Activated CD4-positive, alpha-beta T cell treated with anti-CD3 and anti-CD28 coated beads for 36 hours (primary cell): ENCODE measurements at places on chromosomes 5 and 9. TPM values are rescaled to one million over a fixed set of nuclear protein-coding genes. Genes with fewer than 3 reads are reported as not detected.

- peaks cover 21% of the 10 kb centered on the region for H3K4me1 ChIP-seq
- no peak for DNase-seq
- H3K27me3 ChIP-seq, result no peaks in the 10 kb centered on the region
- no peak overlapping the region for H3K4me3 ChIP-seq
- no peak overlapping the region for H3K27ac ChIP-seq
These were observed 5.5 kb downstream of the TSTD2 start for GRCh38 chr9:97627624-97628023.

- no peak for DNase-seq
- H3K27me3 ChIP-seq, result no peaks in the 10 kb centered on the region
- no peaks in the 10 kb centered on the region for H3K36me3 ChIP-seq
- no peaks in the 10 kb centered on the region for H3K4me1 ChIP-seq
These were observed 64.0 kb upstream of the KCNN2 start for GRCh38 chr5:114297915-114298314.

DNA sequence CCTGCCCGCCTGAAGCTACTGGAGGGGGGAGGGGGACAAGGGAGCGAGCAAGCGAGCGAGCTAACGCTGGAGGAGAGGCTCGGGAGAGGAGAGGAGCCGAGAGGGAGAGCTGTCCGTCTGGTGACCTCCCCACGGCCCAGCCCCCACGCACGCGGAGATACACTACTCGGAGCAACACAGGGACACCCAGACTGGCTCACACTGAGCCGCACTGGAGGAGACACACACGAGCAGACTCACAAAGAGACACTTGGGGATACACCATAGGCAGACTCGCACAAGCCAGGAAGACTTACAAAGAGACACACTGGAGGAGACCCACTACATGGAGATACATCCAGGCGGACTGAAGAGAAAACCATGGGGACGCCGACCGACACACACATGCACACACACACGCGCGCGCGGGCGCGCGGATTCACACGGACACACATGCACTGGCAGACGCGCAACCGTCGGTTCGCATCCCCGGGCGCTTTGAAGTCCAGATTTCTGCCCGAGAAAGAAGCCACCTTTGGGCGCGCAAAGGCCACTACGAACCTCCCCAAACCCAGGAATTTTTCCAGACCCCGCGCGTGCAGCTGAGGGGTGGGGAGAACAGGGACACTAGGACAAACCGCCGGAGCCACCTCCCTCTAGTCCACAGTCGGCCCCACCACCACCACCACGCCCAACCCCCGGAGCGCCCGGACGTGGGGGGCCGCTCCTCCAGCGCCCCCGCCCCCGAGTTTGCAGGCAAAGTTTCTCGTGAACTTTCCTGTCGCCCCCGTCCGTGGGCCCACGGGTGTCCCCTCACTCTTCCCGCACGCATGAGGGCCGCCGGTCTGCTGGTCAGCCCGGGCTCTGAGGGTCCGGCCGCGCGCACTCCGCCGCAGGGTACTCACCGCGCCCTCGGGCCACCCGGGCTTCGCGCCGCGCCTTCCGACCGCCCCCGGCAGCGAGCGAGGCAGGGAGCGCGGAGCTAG lies 571 bp downstream of the CNTFR start:
- H3K27ac ChIP-seq, result no peak overlapping the region
- peak overlapping the region; percentile 39 for H3K4me3 ChIP-seq
- H3K36me3 ChIP-seq, result no peaks in the 10 kb centered on the region
- peaks cover 72% of the 10 kb centered on the region for H3K27me3 ChIP-seq

DNA sequence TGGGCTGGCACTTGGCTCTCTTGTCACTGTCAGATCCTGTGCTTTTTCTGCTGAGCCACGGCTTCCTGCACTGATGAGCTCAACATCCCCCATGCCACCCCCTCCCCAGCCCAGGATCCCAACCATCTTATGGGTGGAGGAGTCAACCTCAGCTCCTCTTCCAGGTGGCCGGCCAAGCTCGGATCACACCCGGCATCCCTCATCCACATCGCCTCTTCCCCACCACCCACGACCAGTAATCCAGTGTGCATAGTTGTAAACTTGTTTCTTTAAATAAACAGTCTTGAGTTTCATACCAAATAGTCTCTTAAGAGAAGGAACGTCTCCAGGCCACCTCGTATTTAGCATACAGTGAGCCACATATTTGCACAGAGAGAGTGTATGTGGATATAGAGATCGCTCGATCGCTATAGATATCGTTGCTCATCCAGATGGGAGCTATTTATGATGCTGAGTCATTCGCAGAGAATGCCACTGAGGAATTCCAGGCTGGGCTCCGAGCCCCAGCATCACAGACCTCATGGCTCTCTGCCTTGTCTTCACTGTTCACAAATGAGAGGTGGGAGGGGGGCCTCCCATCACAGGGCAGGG lies 61.8 kb upstream of the CPLX2 start:
- H3K4me1 ChIP-seq, result no peaks in the 10 kb centered on the region
- no peak overlapping the region for H3K27ac ChIP-seq
- H3K27me3 ChIP-seq, result peaks cover 17% of the 10 kb centered on the region
- no peak for DNase-seq

GRCh38 chr5:170783498-170784247 lies at the start of gene GABRP:
TSS of gene GABRP (plus strand) at chr5:170783725. CDS start at chr5:170788616, 4,891 bp downstream.
- no peak within 1 kb of the TSS for H3K4me3 ChIP-seq
- H3K27me3 ChIP-seq, result no peaks in the 10 kb centered on the region

GRCh38 chr5:126481243-126481642 lies 58.0 kb downstream of the GRAMD2B start:
- peaks cover 27% of the 10 kb centered on the region for H3K36me3 ChIP-seq
- H3K4me3 ChIP-seq, result no peak overlapping the region
- no peak for DNase-seq
- no peaks in the 10 kb centered on the region for H3K27me3 ChIP-seq

DNA sequence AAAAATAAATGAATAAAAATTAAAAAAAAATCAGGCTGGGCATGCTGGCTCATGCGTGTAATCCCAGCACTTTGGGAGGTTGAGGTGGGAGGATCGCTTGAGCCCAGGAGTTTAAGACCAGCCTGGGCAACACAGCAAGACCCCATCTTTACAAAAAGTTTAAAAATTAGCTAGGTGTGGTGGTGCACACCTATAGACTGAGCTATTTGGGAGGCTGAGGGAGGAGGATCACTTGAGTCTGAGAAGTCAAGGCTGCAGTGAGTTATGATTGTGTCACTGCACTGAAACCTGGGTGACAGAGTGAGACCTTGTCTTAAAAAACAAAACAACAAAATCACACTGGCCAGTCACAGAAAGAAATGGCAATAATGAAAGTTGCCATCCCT lies 3.4 kb upstream of the CNTRL start:
- peak overlapping the region; percentile 79 for H3K27ac ChIP-seq
- peaks cover 15% of the 10 kb centered on the region for H3K36me3 ChIP-seq
- peaks cover 51% of the 10 kb centered on the region for H3K4me1 ChIP-seq
- DNase-seq, result peak; percentile 52
- no peaks in the 10 kb centered on the region for H3K27me3 ChIP-seq

- H3K4me1 ChIP-seq, result no peaks in the 10 kb centered on the region
- no peak for DNase-seq
- no peaks in the 10 kb centered on the region for H3K36me3 ChIP-seq
- H3K27me3 ChIP-seq, result peaks cover 19% of the 10 kb centered on the region
These were observed 4.2 kb downstream of the DAB2 start for GRCh38 chr5:39420482-39421145.

DNA sequence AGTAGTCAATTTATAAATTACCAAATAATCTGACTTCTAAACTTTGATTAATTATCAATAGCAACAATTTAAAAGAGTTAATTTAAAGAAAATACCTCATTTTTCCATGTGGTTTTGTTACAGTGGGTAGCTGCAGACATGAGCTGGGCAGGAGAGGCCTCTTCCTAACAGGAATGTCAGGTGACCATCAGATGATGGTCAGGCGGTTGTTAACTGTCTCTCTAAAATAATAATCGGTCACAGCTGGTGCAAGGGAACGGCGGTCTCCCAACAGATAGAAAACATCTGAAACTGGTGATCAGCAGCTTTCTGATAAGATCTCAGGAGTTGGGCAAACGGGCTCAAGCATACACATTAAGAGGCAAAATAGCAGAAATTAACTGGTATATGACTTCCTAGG lies 342.7 kb upstream of the CYLC2 start:
- no peak overlapping the region for H3K4me3 ChIP-seq
- no peak overlapping the region for H3K27ac ChIP-seq
- H3K36me3 ChIP-seq, result no peaks in the 10 kb centered on the region
- no peak for DNase-seq
- H3K4me1 ChIP-seq, result no peaks in the 10 kb centered on the region
- H3K27me3 ChIP-seq, result no peaks in the 10 kb centered on the region

GRCh38 chr9:81629440-81629839 lies 59.9 kb downstream of the TLE1 start:
- no peaks in the 10 kb centered on the region for H3K4me1 ChIP-seq
- H3K36me3 ChIP-seq, result no peaks in the 10 kb centered on the region
- no peak overlapping the region for H3K4me3 ChIP-seq
- H3K27me3 ChIP-seq, result peaks cover 2% of the 10 kb centered on the region
- no peak overlapping the region for H3K27ac ChIP-seq
- no peak for DNase-seq

GRCh38 chr5:7074176-7074575 lies 321.8 kb upstream of the ADCY2 start:
- no peaks in the 10 kb centered on the region for H3K36me3 ChIP-seq
- no peaks in the 10 kb centered on the region for H3K4me1 ChIP-seq
- no peak for DNase-seq
- H3K27ac ChIP-seq, result no peak overlapping the region
- H3K4me3 ChIP-seq, result no peak overlapping the region

GRCh38 chr5:168438349-168438748 lies 47.9 kb upstream of the RARS1 start:
- DNase-seq, result no peak
- H3K27me3 ChIP-seq, result peaks cover 2% of the 10 kb centered on the region
- H3K4me3 ChIP-seq, result no peak overlapping the region
- no peak overlapping the region for H3K27ac ChIP-seq
- no peaks in the 10 kb centered on the region for H3K36me3 ChIP-seq
- H3K4me1 ChIP-seq, result no peaks in the 10 kb centered on the region

GRCh38 chr5:34616651-34617050 lies 39.5 kb upstream of the RAI14 start:
- peaks cover 7% of the 10 kb centered on the region for H3K4me1 ChIP-seq
- H3K27ac ChIP-seq, result no peak overlapping the region
- H3K4me3 ChIP-seq, result no peak overlapping the region
- no peaks in the 10 kb centered on the region for H3K36me3 ChIP-seq

- H3K27me3 ChIP-seq, result no peaks in the 10 kb centered on the region
- H3K27ac ChIP-seq, result no peak overlapping the region
- H3K36me3 ChIP-seq, result no peaks in the 10 kb centered on the region
- H3K4me3 ChIP-seq, result no peak overlapping the region
These were observed 70.4 kb upstream of the PRDM9 start for GRCh38 chr5:23437011-23437410.

DNA sequence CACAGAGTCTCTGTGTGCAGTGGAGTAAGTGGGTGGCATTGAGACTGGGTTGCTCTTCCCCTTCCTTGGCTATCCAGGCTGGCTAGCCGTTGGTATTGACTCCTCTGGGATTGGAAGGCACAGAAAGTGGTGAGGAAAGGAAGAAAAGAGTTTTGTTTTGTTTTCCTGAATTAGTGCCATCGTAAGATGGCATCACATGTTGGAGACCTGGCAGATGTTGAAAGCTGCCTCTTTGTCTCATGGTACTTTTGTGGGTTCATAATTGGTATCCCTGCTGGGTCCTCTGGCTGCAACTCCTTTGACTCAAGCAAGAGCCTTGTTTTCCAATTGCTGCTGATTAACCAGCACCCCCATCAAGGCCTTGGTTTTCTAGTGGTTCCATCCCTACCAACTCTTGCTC lies 293.8 kb downstream of the PDE4D start:
- no peak overlapping the region for H3K4me3 ChIP-seq
- H3K27ac ChIP-seq, result no peak overlapping the region
- no peak for DNase-seq
- H3K36me3 ChIP-seq, result no peaks in the 10 kb centered on the region
- peaks cover 21% of the 10 kb centered on the region for H3K27me3 ChIP-seq

GRCh38 chr5:54869691-54870090 lies 115.7 kb downstream of the ESM1 start:
- peaks cover 38% of the 10 kb centered on the region for H3K27me3 ChIP-seq
- no peak overlapping the region for H3K27ac ChIP-seq
- H3K4me1 ChIP-seq, result peaks cover 29% of the 10 kb centered on the region
- H3K4me3 ChIP-seq, result no peak overlapping the region
- no peaks in the 10 kb centered on the region for H3K36me3 ChIP-seq

DNA sequence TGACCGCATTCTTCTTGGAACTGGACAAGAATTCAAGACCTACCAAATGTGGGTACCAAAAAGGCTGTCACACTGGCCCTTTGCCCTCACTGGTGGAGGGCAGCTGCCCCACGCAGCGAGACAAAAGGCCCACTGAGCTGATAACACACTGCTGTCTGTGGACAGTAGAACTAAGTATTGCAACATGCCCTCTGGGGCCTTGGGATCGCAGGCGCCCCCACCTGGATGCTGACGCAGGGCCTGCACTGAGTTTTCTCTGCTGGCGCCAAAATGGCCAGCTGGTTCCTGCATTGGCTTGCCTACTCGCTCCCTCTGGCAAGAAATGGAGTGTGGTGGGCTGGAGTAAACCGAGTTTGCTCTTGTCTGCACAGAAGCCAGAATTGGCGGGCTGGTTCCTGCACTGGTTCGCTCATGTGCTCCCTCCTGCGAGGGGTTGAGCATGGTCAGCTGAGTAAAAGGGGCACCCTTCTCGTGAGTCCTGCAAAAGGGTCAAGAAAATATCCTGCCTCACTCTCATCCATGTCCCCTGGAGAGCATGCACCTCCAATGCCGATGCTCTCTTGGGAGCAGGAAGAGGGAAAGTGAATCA lies 55.7 kb downstream of the NXNL2 start:
- no peak overlapping the region for H3K4me3 ChIP-seq
- no peaks in the 10 kb centered on the region for H3K27me3 ChIP-seq
- no peak overlapping the region for H3K27ac ChIP-seq
- peak; percentile 35 for DNase-seq

GRCh38 chr9:29866556-29866955 lies 2293.3 kb upstream of the C9orf72 start:
- no peak for DNase-seq
- no peak overlapping the region for H3K27ac ChIP-seq
- H3K36me3 ChIP-seq, result no peaks in the 10 kb centered on the region
- H3K27me3 ChIP-seq, result no peaks in the 10 kb centered on the region

GRCh38 chr9:79193501-79194223 lies 378.1 kb upstream of the TLE4 start:
- H3K27me3 ChIP-seq, result peaks cover 2% of the 10 kb centered on the region
- DNase-seq, result no peak
- H3K4me3 ChIP-seq, result no peak overlapping the region
- H3K36me3 ChIP-seq, result no peaks in the 10 kb centered on the region

- H3K27me3 ChIP-seq, result peaks cover 30% of the 10 kb centered on the region
- no peaks in the 10 kb centered on the region for H3K36me3 ChIP-seq
- H3K27ac ChIP-seq, result no peak overlapping the region
- H3K4me1 ChIP-seq, result no peaks in the 10 kb centered on the region
- no peak overlapping the region for H3K4me3 ChIP-seq
- no peak for DNase-seq
These were observed 224.4 kb downstream of the TENT4A start for GRCh38 chr5:6937677-6938076.

GRCh38 chr5:77921094-77921768 lies 145.1 kb upstream of the TBCA start:
- no peaks in the 10 kb centered on the region for H3K36me3 ChIP-seq
- peaks cover 3% of the 10 kb centered on the region for H3K27me3 ChIP-seq
- no peak overlapping the region for H3K27ac ChIP-seq
- H3K4me3 ChIP-seq, result no peak overlapping the region

The SPINK7 gene
- not detected for total RNA-seq

The TIMD4 gene
- 2.3 TPM for total RNA-seq

The NR4A3 gene
- total RNA-seq, result 27.5 TPM

The SPATA24 gene
- total RNA-seq, result 5.9 TPM

The CYLC2 gene
- total RNA-seq, result not detected

The CENPK gene
- 70.5 TPM for total RNA-seq

The TMEM250 gene
- total RNA-seq, result 25.4 TPM

The LTC4S gene
- 0.42 TPM for total RNA-seq

The SPAG8 gene
- total RNA-seq, result 1.7 TPM
